ENCODE measurements at places on chromosomes 6 and 20. TPM values are rescaled to one million over a fixed set of nuclear protein-coding genes. Genes with fewer than 3 reads are reported as not detected.

DNA sequence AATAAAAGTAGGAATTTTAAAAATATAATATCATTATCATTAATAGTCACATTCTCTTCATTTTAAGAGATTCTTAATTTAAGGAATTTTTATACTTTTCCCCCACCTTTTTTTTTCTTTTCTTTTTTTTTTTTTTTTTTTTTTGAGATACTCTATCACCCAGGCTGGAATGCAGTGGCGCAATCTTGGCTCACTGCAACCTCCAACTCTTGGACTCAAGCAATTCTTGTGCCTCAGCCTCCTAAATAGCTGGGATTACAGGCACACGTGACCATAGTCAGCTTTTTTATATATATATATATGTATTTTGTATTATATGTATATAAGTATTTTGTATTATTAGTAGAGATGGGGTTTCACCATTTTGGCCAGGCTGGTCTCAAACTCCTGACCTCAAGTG lies 457.7 kb downstream of the CDKAL1 start:
- H3K4me1 ChIP-seq = peaks cover 7% of the 10 kb centered on the region
- peaks cover 14% of the 10 kb centered on the region for H3K36me3 ChIP-seq
- no peak for DNase-seq
- H3K27me3 ChIP-seq = no peaks in the 10 kb centered on the region

- peaks cover 3% of the 10 kb centered on the region for H3K36me3 ChIP-seq
- H3K27me3 ChIP-seq = peaks cover 8% of the 10 kb centered on the region
- DNase-seq = no peak
These were observed 2.1 kb downstream of the DAAM2 start for GRCh38 chr6:39794231-39794630.

- H3K27ac ChIP-seq = peak overlapping the region; percentile 93
- peak overlapping the region; percentile 67 for H3K4me3 ChIP-seq
- DNase-seq = no peak
These were observed 73.1 kb upstream of the QKI start for GRCh38 chr6:163341224-163342061.

GRCh38 chr6:39128106-39128505 lies 13.1 kb upstream of the SAYSD1 start:
- no peak overlapping the region for H3K27ac ChIP-seq
- peaks cover 19% of the 10 kb centered on the region for H3K27me3 ChIP-seq
- H3K4me1 ChIP-seq = no peaks in the 10 kb centered on the region

DNA sequence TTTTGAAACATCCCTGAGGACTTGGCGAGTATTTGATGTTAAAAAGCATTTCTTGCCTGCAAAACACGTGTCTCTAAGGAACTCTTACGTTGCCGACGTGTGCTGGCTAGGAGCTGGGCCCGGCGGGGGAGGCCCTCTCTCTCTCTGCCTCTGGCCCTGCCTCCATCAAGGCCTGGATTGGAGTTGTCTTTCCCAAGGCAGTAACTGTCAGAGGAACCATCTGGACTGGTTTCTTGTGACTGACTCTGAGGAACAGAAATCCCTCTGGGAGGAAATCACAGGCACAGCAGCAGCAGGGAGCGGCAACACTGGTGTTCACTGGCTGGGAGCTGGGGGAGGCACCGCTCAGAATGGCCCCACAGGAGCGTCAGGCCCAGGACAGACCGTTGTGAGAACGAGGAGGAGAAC lies 244.2 kb downstream of the NRN1 start:
- DNase-seq = no peak
- peaks cover 15% of the 10 kb centered on the region for H3K4me1 ChIP-seq
- H3K4me3 ChIP-seq = no peak overlapping the region
- H3K36me3 ChIP-seq = peaks cover 6% of the 10 kb centered on the region

GRCh38 chr20:58014628-58015315 lies 213.7 kb downstream of the ANKRD60 start:
- no peak for DNase-seq
- peaks cover 33% of the 10 kb centered on the region for H3K4me1 ChIP-seq
- no peaks in the 10 kb centered on the region for H3K36me3 ChIP-seq
- peaks cover 30% of the 10 kb centered on the region for H3K27me3 ChIP-seq

DNA sequence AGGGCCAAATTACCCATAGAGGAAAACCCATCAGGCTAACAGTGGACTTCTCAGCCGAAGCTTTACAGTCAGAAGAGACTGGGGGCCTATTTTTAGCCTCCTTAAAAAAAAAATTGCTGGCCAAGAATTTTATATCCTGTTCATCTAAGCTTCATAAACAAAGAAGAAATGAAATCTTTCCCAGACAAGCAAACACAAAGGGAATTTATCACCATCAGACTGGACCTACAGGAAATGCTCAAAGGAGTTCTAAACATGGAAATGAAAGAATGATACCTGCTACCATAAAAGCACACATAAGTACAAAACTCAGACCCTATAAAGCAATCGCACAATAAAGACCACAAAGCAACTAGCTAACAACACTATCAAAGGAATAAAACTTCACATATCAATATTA lies 19.3 kb downstream of the DTNBP1 start:
- H3K27ac ChIP-seq = no peak overlapping the region
- H3K36me3 ChIP-seq = peaks cover 64% of the 10 kb centered on the region
- H3K4me1 ChIP-seq = no peaks in the 10 kb centered on the region
- no peak for DNase-seq

DNA sequence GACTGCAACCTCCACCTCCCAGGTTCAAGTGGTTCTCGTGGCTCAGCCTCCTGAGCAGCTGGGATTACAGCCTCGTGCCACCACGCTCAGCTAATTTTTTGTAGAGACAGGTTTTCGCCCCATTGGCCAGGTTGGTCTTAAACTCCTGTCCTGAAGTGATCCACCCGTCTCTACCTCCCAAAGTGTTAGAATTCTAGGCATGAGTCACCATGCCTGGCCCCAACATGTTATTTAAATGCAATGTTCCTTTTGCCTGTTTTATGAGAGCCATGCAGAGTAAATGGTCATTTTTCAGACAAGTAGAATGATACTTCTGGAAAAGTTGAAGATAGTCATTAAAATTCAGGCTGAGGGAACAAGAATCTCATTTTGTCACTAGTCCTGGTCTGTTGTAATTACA lies 43.8 kb upstream of the RPS6KA2 start:
- DNase-seq = no peak
- H3K36me3 ChIP-seq = no peaks in the 10 kb centered on the region
- no peak overlapping the region for H3K27ac ChIP-seq
- H3K4me3 ChIP-seq = no peak overlapping the region

DNA sequence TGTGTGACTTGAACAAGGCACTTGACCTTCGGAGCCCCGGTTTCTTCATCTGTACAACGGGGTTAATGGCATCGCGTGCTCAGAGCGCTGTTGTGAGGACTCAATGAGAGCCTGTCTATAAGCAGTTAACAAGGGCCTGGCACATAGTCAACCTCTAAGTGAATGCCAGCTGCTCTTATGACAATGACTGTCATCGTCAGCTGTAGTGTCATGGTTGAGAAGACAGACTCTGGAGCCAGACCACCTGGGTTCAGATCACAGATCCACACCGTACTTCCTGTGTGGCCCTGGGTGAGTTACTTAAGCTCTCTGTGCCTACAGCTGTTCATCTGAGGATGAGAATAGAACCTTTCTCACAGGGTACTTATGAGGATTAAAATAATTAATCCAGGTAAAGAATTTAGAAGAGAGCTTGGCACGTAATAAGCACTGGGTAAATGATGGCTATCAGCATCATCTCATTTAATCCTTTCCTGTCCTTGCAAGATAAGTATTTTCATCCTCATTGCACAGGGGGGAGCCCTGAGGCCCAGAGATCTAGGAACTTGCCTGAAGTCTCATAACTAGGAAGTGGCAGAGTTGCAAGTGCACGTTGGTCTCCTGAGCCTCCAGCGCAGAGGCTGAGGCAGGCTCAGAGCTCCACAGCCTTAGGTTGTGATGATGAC lies 105.3 kb downstream of the EYA2 start:
- no peak overlapping the region for H3K27ac ChIP-seq
- no peak overlapping the region for H3K4me3 ChIP-seq
- no peaks in the 10 kb centered on the region for H3K4me1 ChIP-seq
- H3K36me3 ChIP-seq = no peaks in the 10 kb centered on the region
- no peak for DNase-seq

GRCh38 chr20:45833030-45833882 lies at the start of gene SNX21:
TSS of gene SNX21 (plus strand) at chr20:45833799. CDS start at chr20:45833920, 121 bp downstream.
- peaks cover 29% of the 10 kb centered on the region for H3K4me1 ChIP-seq
- H3K27ac ChIP-seq = peak within 1 kb of the TSS; percentile 32
- peak; percentile 69 for DNase-seq
- no peaks in the 10 kb centered on the region for H3K36me3 ChIP-seq
- peak within 1 kb of the TSS; percentile 86 for H3K4me3 ChIP-seq

DNA sequence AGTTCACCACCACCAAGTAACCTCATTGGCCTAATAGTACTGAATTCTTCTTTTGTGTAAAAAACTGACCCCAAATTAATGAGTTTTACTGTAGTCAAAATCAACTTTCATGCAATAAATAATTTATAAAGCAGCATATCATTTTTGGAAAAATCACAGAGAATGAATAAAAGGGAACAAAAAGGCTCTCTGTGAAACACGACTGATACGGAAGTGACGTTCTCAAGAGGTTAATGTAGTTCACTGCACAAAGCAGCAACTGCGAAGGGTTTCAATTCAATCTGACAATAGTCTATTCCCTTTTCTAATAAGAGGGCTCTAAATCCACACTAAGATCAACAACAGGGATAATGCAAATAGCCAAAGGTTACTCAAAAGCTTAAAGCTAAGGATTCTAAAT lies 70.3 kb downstream of the PREP start:
- H3K27me3 ChIP-seq = no peaks in the 10 kb centered on the region
- H3K4me3 ChIP-seq = no peak overlapping the region
- DNase-seq = no peak
- peak overlapping the region; percentile 19 for H3K27ac ChIP-seq

DNA sequence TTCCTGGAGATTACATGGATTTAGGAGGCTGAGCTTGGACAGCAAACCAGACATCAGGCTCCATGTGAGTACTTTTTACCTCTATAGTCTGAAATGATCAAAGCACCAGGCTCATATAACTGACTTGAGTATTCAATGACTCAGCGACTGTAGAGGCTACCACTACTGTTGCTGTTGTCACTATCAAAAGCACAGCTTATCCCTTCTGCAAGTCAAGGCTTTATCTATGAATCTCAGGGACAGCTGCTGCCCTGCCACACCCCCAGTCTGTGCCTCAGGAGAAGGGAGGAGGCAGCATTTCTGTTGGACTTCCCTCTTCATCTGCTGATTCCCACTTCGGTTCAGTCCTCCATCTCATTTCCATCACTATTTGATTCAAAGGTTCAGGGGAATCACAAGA lies 80.5 kb upstream of the CNR1 start:
- H3K27me3 ChIP-seq = no peaks in the 10 kb centered on the region
- peak overlapping the region; percentile 30 for H3K27ac ChIP-seq

GRCh38 chr6:130947464-130947863 lies 115.6 kb downstream of the EPB41L2 start:
- no peak overlapping the region for H3K4me3 ChIP-seq
- no peak overlapping the region for H3K27ac ChIP-seq
- H3K36me3 ChIP-seq = peaks cover 22% of the 10 kb centered on the region
- H3K27me3 ChIP-seq = no peaks in the 10 kb centered on the region
- peaks cover 48% of the 10 kb centered on the region for H3K4me1 ChIP-seq

Gene CGA
- total RNA-seq = not detected

Gene COL20A1
- 10.2 TPM for total RNA-seq

Gene DSTN
- 91.9 TPM for total RNA-seq

Gene SIRPD
- not detected for total RNA-seq

Gene SLC26A8
- total RNA-seq = 0.33 TPM

Gene OTOR
- not detected for total RNA-seq

Gene GLP1R
- total RNA-seq = 0.89 TPM

Gene SRMS
- total RNA-seq = not detected

Gene ETV7
- not detected for total RNA-seq

Gene TFAP2D
- total RNA-seq = not detected

Gene PLAGL1
- 29.9 TPM for total RNA-seq

Measured in neural crest cell (in vitro differentiated cells).